Liver (tissue), 10 donors: ENCODE measurements at places on chromosomes 6 and 20. TPM values are rescaled to one million over a fixed set of nuclear protein-coding genes. Genes with fewer than 3 reads are reported as not detected.

The GTSF1L gene
- total RNA-seq: not detected

DNA sequence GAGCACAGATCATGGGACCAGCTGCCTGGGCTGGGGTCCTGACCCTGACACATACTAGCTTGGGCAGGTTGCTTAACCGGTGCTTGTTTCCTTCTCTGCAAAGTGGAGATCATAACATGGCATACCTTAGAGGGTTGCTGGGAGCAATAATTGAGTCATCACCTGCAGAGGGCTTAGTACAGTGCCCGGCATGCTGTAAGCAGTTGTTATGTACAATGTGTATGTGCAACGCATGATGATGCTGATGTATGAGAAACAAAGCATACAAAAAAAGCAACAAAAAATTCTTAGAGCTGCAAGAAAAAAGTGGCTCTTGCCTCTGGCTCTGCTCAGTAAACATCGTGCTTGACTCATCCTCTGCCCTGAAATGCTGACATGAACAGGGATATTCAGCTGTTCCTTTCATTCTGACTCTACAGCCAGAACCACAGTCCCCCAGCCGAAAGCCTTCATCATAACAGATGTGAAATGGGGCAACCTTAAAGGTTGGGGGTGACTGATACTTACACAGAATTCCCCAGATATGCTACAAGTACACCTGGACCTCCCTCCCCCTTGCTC lies 91.7 kb downstream of the CLIC5 start:
- H3K27ac ChIP-seq: no peak overlapping the region
- H3K36me3 ChIP-seq: no peaks in the 10 kb centered on the region
- H3K4me3 ChIP-seq: no peak overlapping the region
- no peak for DNase-seq

- no peak for DNase-seq
- H3K4me1 ChIP-seq: peaks cover 3% of the 10 kb centered on the region
- H3K27me3 ChIP-seq: no peaks in the 10 kb centered on the region
These were observed 55.9 kb downstream of the IL22RA2 start for GRCh38 chr6:137117581-137117980.

The RSPH9 gene
- under 0.01 TPM for total RNA-seq

GRCh38 chr20:32366380-32366779 lies 8.2 kb downstream of the ASXL1 start:
- no peak for DNase-seq
- H3K27me3 ChIP-seq: no peaks in the 10 kb centered on the region
- H3K4me1 ChIP-seq: peaks cover 14% of the 10 kb centered on the region

GRCh38 chr20:31638317-31638716 lies 605 bp downstream of the COX4I2 start:
- no peak for DNase-seq
- peaks cover 3% of the 10 kb centered on the region for H3K4me1 ChIP-seq
- H3K27ac ChIP-seq: no peak overlapping the region
- no peak overlapping the region for H3K4me3 ChIP-seq
- H3K27me3 ChIP-seq: no peaks in the 10 kb centered on the region
- no peaks in the 10 kb centered on the region for H3K36me3 ChIP-seq

DNA sequence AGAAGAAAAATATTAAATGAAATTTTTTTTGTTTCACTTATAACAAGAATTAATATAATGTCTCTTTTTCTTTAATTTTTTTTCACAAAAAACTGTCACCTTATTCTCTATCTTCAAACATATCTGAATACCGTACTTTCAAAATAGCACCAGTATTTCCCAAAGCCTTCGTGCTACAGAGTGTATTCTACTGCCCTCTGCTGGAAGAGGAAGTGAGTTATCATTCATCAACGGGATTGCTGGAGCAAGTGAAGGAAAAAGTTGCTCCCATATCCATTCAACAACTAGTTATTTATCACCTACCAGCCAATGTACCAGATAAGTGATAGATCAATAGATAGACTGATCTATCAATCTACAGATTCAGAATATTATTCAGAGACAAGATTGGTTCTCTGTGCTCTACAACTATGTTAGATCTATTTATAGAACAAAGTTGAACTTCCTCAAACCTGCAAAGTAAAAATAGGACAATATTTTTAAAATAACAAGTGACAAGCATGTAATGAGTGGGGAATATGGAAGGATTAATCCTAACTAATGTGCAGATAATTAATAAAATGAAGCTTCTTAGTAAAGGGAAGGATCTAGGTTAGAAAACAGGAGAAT lies 26.7 kb upstream of the TFAP2B start:
- H3K4me1 ChIP-seq: no peaks in the 10 kb centered on the region
- no peaks in the 10 kb centered on the region for H3K27me3 ChIP-seq
- no peak overlapping the region for H3K4me3 ChIP-seq
- no peaks in the 10 kb centered on the region for H3K36me3 ChIP-seq
- no peak for DNase-seq

The TAF8 gene
- total RNA-seq: 9.0 TPM

DNA sequence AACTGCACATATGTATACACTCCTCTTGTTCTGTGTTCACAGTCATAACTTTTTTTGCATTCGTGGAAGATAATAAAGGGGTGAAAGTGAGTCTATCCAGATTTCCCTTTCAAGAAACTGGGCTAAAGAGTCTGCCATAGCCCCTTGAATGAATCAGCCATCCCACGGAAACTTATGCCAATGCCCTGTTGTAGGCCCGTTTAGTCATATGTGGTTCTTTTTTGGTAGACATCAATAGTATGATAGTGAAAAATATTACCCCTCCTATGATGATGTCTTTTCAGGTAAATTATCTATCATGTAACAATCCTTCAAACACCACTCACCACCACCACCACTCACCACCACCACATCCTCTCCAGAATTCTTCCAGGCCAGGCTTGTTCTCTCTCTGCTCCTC lies 99.9 kb upstream of the MYLIP start:
- no peaks in the 10 kb centered on the region for H3K27me3 ChIP-seq
- H3K4me3 ChIP-seq: no peak overlapping the region
- H3K27ac ChIP-seq: no peak overlapping the region
- H3K4me1 ChIP-seq: no peaks in the 10 kb centered on the region

- no peaks in the 10 kb centered on the region for H3K36me3 ChIP-seq
- DNase-seq: no peak
- H3K4me3 ChIP-seq: no peak overlapping the region
- no peaks in the 10 kb centered on the region for H3K27me3 ChIP-seq
- no peaks in the 10 kb centered on the region for H3K4me1 ChIP-seq
- H3K27ac ChIP-seq: no peak overlapping the region
These were observed 24.1 kb upstream of the EPB41L1 start for GRCh38 chr20:36130390-36130789.
